EH (cell line): ENCODE measurements at places on chromosomes 12 and 14.

GRCh38 chr12:113114447-113115178 lies 20.9 kb downstream of the RASAL1 start:
- DNase-seq = no peak

DNA sequence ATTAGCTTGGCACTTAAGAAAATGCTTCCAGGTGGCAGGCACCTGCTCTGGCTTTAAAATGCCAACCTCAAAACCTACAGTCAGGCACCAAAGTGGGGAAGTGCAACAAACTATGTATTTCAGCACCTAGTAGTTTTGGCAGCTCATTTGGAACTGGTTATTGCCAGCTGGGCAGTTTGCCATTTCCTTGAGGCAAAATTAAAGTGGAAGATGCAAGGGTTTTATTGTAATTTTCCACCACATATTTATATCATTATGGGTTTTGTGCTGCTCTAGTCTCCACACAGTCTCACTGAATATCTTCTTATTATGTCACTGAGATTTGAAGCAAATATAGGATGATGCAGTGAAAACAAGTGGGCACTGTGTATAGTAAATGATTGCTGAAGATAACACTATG lies 117.0 kb downstream of the PRKD1 start:
- peak; percentile 69 for DNase-seq

DNA sequence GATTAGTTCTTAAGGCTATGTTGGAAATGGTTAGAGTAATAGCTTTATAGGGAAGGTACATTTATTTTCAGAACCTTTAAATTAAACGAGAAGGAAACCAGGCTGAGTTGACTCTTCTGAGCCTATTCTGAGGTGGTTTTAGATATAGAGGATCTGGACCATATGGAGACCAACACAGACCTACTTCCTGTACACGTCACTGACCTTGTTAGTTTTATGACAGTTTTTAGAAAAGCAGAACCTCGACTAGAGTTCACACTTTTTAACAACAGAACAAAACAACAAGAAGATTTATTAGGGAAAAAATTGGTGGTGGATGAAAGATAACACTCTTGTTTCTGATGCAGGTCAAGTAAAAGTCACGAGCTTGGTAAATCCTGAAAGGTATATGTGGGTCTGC lies 107.1 kb downstream of the NPAS3 start:
- DNase-seq = no peak

DNA sequence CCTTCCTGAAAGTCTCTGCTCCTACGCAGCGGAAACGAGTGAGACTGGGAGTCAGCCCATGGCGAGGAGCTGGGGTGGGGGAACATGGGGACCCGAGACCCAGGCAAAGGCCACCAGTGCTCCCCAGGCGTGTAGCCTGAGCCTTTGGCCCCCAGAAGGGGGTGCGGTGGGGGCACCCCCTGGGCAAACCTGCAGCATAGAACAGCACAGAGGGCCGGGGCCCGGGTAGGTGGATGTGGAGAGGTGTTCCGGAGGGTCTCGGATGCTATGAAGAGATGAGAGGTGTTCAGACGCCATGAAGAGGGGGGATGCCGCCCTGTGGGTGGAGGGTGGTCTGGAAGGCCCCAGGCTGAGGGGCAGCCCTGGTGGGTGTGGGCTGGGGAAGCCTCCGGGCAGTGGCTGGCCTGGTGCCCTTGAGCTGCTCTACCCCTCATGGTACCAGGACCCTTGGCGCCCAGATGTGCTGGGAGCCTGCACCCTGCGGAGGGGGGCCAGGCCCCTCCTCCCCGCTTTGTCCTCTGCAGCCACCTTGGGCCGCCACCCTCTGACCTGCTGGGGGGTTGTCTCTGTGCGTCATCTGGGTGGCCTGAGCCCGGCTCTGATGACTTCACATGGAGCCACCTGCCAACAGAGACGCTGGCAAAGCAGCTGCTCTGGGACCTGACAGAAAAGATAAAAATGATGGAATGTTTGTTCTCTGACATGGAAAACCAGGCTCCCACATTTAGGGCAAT lies 83.4 kb downstream of the KIF26A start:
- DNase-seq = no peak

GRCh38 chr14:53884601-53885000 lies 72.0 kb downstream of the BMP4 start:
- DNase-seq = no peak

DNA sequence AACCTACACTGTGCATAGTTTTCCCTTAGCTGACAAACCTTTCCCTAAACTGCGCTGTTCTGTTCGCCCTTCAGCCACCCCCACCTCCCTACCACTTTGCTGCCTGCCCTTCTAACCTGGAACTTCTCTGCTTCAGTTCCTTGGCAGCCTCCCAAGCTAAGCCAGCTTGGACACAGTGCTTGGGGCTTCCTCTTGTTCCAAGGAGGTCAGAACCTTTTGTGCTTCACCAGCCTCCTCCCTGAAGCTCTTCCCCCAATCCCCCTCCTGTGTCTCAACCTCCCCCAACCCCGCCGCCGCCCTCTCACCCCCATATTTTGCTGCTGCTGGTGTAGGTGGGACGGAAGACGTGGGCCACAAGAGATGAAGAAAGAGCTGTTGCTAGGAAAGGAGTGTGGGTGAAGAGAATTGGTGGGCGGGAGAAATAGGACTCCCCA lies 8.1 kb upstream of the RIC8B start:
- DNase-seq = peak; percentile 19

- DNase-seq = peak; percentile 82
Measured at GRCh38 chr12:96471368-96472050, 17.9 kb upstream of the CFAP54 start.

DNA sequence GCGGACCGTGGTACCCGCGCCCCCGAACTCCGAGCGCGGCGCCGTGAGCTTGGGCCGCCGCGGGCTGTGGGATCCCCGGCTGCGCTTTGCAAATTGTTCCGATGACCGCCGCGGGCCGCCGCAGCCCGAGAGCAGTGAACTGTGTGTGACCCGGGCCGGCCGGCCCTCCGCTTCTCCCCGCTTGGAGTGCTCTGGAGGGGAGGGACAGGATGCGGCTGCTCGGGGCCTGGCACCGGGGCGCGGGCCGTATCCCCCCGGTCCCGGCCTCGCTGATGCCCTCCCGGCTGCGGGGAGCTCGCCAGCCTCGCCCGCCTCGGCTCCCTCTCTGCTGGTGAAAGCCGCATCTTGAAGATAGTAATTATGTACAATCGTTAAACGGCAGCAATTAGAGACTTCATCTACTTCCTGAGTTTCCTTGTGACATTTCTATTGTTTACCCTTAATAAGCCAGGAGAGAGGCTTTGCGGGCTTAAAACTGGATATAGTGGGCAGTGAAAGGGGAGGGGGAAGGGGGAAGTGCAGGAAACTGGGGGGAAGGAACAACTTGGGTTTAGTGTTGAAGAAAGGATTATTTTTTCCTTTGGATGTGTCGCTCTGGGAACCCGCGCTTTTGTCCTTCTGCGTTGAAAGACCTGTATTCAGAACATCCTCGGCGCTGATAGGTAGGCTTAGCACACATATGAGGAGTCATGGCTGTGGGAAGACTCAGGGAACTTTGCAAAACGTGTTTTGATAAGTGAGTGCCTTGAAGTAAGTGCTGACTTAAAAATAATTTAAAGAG lies 1.2 kb downstream of the PELI2 start:
- DNase-seq = peak; percentile 59

GRCh38 chr14:34364201-34364600 lies 97.8 kb downstream of the SPTSSA start:
- DNase-seq = no peak

DNA sequence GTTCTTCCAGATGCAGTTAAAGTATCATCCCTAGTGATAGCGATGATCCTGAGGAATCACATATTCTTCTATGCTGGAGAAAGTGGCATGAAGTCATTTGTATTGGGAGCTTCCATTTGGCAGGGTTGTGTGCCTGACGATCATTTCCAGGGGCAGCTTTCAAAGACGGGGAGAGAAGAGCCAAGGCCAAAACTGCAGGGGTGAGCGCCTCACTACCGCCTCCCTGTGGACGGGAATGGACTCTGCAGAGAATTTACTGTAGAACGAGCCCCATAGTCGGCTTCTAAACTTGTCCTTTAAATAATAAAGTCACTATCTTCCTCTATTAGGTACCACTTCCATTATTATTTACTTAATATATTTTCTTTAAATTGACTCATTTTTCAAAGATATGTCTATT lies 555.9 kb upstream of the TMEM132C start:
- no peak for DNase-seq

GRCh38 chr12:65649126-65649525 lies 175.2 kb upstream of the HMGA2 start:
- peak; percentile 98 for DNase-seq

GRCh38 chr14:74663884-74664283 lies 49.0 kb downstream of the AREL1 start:
- DNase-seq = no peak

GRCh38 chr12:75591628-75592027 lies 80.2 kb upstream of the KRR1 start:
- no peak for DNase-seq

- DNase-seq = peak; percentile 2
Measured at GRCh38 chr12:29741342-29742241, 42.1 kb downstream of the TMTC1 start.

GRCh38 chr14:99513946-99514551 lies 32.8 kb downstream of the CCNK start:
- DNase-seq = no peak

DNA sequence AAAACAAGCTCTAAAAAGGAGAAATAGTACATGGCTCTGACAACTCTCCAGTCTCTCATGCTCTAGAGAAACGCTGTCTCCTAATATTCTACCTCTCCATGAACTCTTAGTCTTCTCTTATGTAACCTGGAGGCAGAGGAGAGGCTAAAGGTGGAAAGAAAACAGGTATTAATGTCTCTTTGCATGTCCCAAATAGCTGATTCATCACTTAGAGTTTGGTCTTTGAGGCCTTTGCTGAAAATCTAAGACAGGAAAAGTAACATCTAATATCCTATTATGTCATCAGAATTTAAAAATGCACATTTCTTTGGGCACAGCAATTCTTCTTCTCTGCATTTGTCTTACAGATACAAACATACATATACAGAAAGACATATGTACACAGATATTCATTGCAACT lies 127.2 kb downstream of the DHRS2 start:
- DNase-seq = no peak

DNA sequence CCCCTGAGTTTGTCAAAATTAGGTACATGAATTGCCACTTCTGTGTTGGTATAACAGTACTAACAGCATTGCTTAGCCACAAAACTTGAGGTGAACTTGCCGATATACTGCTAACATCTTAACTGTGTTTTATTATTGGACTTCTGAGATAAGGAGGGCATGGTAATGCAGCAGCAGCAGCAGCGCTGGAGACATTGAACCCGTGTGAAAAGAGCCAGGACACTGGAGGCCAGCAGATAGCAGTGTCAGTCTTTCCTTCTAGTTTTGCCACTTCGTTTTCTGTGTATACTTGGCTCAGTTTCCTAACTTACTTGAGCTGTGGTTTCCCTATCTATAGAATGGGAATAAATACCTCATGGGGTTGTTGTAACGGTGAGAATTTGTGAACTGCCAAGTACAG lies 82.7 kb downstream of the KTN1 start:
- no peak for DNase-seq

DNA sequence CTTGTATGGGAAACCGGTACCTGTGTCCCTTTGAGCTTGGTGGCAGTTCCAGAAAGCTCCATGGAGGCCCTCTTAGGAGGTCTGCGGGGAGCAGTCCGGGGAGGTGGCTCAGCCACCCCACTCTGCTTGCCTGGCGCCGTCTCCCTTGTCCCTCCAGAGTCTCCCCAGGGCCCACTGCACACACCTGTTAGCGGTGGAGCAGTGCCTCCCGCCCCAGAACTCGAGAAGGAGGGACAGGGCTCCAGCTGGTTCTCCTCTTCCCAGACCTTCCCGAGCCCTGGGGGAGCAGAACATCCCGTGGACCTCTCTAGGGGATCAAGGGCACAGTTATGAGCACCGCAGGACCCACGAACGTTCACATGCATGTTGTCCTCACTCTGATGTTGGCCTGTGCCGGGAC lies 10.8 kb downstream of the ASPG start:
- no peak for DNase-seq

- DNase-seq = no peak
Measured at GRCh38 chr14:93375673-93376156, 28.7 kb downstream of the COX8C start.

GRCh38 chr14:103014466-103015228 lies 42.7 kb downstream of the CDC42BPB start:
- DNase-seq = peak; percentile 70

DNA sequence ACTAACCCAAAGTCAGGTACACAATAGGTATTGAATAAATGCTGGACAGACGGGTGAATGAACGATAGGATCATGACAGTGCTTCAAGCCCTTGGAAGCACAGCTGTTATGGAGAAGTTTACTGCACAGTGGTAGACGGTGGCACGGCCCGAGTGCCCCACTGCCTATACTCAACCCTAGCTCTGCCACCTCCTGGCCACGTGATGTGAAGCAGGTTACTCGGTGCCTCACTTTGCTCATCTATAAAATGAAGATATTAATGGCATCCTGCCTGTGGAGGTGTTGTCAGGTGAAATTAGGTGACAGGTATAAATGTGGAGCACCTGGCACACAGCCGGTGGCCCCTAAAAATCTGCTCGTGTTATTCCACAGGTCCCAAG lies 5.8 kb downstream of the ASB2 start:
- no peak for DNase-seq

GRCh38 chr12:111943929-111944328 lies 69.0 kb downstream of the TMEM116 start:
- no peak for DNase-seq

GRCh38 chr12:74334780-74335179 lies 202.9 kb upstream of the ATXN7L3B start:
- DNase-seq = no peak

DNA sequence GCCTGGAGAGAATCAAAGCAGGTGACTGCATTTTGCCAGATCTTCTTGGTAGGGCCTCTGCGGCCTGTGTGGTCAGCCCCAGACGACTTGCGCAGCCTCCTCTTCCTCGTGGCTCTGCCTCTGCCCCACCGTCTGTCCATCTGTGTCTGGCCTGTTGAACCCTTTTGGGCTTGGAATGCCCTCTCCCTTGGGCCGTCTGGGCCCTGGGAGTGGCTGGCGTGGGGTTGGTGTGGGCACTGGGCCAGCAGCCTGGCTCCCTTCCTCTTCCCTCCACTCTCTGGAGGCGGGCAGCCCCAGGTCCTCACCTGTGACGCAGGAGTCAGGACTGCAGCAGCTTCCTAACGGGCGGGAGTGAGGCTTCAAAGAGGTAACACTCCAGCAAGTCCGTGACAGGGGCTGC lies 9.7 kb upstream of the CCDC197 start:
- no peak for DNase-seq

DNA sequence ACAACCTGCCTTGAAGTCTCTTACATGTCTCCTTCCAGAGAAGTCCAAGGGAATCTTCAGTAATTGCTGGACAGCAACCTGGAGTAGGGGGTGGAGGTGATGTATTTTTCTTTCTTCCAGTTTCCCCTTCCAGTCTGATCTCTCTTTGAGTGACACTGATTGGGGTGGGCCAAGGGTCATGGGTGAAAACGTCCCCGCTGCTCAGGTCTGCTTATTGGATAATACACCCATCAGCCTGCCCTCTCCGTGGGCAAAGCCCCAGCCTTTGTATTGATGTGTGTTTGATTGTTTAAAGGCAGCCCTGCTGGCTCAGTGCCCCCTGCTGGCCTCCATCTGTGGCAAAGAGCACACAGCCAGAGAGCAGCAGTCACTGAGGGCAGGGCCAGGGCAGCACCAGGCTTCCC lies 35.7 kb upstream of the ATP2A2 start:
- peak; percentile 37 for DNase-seq

- no peak for DNase-seq
Measured at GRCh38 chr12:42793166-42793565, 203.6 kb upstream of the PRICKLE1 start.

GRCh38 chr14:33792720-33793368 lies 158.0 kb downstream of the EGLN3 start:
- peak; percentile 76 for DNase-seq
